ENCODE measurements at places on chromosomes 6 and 20.

DNA sequence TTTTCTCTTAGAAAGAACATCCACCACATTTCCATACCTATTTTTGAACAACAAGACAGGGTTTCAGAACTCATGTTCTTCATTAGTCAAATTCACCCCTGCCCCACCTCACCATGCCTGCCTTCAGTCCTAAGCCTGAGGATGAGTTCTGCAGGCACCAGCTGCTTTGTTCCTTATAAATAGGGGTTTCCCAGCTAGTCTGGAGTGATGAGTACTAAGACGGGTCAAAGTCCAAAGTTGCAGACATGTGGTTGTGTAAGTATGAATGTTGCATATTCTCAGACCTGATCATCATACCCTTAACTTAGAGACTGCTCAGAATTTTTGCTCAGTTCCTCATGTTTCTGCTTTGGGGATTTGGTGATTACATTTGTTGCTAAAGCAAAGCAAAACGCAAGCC, 257.7 kb upstream of the CDYL start:
- DNase-seq = peak; percentile 18

GRCh38 chr6:7463785-7464184, 74.2 kb downstream of the RIOK1 start:
- DNase-seq = peak; percentile 36

GRCh38 chr6:119184008-119184648, 105.7 kb upstream of the FAM184A start:
- DNase-seq = no peak

DNA sequence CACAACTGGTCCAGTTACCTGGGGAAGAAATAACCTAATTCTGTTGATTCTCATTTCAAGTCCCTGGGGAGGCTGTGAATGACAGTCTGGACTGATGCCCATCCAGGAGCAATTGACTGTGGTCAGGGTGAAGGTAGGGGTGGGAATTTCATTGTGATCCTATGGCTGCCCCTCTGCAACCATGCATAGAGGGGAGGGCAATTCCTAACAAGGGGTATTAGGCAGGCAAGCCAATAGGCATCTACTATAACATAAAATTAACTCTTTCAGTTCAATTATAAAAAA, 44.0 kb upstream of the TRAM2 start:
- no peak for DNase-seq

GRCh38 chr6:106085692-106085983, 498 bp upstream of the PRDM1 start:
- no peak for DNase-seq

GRCh38 chr20:23011008-23011721, 23.9 kb upstream of the SSTR4 start:
- no peak for DNase-seq

DNA sequence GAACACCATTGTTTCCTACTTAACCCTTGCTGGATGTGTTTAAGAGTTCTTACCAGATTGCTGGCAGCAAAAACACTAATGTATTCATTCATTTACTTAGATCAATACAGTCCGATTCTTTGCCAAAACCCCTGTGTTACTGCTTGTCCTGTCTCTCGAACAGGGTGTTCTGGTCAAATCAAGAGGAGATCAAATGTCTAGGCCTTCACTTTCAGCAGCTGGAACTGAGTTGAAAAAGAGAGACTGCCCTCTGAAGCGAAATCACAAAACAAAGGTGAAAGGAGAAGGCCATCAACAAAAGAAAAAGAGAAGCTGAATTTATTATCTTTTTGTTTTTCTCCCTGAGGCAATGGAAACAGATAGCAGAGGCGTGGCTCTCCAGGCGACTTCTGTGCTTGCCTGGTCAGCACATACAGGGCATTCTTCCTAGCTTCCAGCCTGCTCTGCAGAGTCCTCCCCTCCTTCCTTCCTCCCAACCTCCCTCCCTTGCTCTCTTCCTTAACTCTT, 44.1 kb upstream of the GCM1 start:
- peak; percentile 50 for DNase-seq

Data from DMS53 (cell line).